ENCODE measurements at places on chromosomes 6 and 20.

DNA sequence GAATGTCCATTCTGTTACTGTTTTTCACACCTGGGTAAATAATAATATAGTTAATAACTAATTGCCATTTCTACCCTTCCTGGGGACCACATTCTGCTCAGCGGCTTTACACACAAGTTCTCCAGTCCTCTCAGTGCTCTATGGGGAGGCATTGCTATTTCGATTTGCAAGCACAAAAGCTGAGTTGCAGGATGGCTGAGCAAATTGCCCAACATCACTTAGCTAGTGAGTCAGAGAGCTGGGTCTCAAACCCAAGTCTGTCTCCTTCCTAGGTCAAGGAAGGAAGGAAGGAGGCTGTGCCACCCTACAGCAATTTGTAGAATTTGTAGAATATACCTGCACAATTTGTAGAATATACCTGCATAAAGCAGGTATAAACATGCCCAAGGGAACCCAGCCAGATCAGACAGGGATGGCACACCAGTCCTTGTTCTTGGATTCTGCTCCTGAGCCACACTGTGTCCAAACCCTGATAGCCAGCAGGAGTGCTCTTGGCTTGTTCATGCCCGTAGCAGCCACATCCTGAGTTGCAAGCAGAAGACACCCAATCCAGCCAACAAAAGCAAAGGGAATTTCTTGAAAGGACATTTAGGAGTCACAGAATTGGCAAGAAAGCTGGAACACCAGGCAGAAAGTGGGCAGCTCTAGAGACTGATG is 56.9 kb downstream of the LY86 start:
- DNase-seq: no peak

DNA sequence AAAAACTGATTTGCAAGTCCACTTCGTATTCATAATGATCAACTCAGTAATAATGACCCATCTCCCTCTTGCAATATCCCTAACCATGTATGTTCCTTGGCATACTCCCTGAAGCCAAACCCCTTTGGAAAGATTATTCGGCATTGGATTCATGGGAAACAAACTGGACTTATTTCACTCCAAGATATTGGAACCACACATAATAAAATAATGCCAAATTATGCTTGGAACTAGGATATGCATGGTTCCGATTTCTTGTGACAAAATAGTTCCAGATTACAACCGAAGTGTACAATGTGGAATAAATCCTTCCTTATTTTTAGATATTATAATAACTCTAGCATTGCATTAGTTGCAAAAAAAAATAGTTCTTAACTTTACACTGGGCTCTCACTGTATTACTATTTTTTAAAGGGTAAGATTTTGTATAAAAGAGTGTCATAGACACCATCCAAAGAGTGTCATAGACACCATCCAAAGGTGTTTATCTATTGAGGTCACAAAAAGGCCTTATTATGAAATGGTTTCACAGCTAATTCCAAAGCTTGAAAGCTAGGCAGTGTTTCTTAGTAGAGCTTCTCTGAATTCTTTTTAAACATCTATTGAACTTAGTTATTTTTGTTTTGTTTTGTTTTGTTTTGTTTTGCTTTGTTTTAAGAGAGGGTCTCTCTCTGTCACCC is 410.9 kb upstream of the JARID2 start:
- DNase-seq: no peak

- DNase-seq: peak; percentile 55
Measured at GRCh38 chr6:137661601-137662000, 167.4 kb upstream of the OLIG3 start.

GRCh38 chr6:85641522-85641896 is 1.2 kb downstream of the SYNCRIP start:
- DNase-seq: no peak

GRCh38 chr6:106512968-106513574 is 116.2 kb downstream of the RTN4IP1 start:
- no peak for DNase-seq

- DNase-seq: no peak
Measured at GRCh38 chr6:44957156-44957555, 371.0 kb upstream of the RUNX2 start.

DNA sequence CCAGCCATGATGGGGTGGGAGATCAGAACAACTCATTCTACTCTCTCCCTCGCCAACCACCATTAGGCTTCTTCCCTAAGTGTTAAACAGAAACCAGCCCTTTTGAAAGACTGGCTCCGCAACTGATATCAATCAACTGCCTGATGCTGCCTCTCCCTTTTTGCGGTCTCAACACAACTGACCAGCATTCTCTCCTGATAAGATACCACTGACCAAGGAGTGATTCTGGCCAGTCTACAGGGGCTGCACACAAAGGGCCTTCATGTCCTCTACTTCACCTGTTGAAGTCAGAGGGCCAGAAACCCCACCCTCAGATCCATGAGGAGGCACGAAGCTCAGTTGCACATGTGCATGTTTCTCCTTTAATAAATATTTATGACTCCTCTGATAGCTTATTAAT is 145.1 kb downstream of the CD24 start:
- no peak for DNase-seq

- DNase-seq: no peak
Measured at GRCh38 chr20:6863355-6863754, 95.9 kb downstream of the BMP2 start.

DNA sequence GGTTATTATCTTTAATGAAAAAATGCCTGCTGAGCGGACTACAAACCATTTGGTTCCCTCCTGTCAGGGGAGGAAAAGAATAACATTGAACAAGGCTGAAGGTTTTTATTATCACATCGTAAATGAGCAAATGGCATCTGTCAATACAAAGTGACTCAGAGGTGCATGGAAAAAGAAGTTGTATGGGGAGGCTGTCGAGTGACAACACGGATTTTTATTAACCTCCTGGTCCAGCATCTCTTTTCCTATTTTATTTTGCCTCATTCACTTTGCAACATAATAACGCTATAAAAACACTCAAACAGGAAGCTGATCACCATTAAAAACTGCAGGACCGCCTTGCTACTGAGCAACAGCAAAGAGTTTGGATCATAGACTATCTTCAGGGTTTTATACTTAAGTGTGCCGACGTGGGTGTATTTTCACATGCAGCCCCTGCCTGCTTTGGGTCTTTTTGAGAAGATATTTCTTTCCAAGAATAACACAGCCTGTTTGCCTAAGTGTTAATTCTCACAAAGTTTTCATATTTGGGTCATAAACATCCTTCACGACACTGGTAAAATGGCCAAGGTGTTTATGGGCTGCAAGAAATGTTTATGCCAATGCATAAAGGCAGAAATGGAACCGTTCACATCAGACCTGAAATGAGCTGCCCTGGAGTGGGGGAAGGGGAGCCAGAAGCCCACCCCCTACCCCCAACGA is 132.1 kb upstream of the SALL4 start:
- DNase-seq: peak; percentile 49

- peak; percentile 27 for DNase-seq
Measured at GRCh38 chr6:100719883-100720682, 161.0 kb downstream of the ASCC3 start.

GRCh38 chr6:137016356-137016755 is 28.4 kb downstream of the IL20RA start:
- DNase-seq: no peak

- no peak for DNase-seq
Measured at GRCh38 chr6:156189195-156189594, 588.0 kb upstream of the ARID1B start.

- no peak for DNase-seq
Measured at GRCh38 chr6:44044940-44045671, 82.1 kb downstream of the MRPL14 start.

DNA sequence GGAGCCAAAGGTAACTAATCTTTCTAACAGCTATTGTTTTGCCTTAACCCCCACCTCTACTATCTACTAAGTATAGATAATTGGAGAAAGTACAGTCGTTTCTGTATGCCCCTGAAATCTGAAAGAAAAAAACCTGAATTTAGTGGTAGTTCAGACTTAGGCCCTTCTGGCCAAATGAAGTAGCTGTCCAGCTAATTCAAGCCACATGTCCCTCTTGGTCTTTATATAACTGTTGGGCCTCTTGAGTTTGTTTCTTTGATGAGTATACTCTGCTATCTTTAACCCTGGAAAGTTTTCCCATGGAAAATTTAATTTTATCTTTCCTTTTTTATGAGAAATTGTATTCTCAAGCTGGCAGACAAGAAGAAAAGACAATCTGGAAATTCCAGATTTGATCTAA is 73.0 kb upstream of the FAM8A1 start:
- no peak for DNase-seq

GRCh38 chr6:84524636-84525035 is 239.8 kb downstream of the TBX18 start:
- no peak for DNase-seq

DNA sequence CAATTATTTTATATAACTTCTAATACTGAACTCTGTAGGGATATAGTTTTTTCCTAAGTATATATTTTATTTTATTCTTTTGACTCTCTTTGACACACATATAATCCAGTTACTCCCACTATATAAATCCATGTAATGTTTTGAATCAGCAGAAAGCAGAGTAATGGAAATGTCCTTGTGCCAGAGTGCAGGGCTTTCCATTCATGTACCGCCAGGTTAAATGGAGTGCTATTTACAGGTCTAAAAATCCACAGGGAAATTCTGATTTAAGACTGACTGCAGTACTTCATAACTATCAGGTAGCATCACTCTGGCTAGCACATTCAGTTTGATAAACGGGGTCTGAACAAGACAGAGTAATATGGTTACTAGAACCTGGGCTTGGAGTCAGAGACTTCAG is 626.8 kb downstream of the COL12A1 start:
- no peak for DNase-seq

DNA sequence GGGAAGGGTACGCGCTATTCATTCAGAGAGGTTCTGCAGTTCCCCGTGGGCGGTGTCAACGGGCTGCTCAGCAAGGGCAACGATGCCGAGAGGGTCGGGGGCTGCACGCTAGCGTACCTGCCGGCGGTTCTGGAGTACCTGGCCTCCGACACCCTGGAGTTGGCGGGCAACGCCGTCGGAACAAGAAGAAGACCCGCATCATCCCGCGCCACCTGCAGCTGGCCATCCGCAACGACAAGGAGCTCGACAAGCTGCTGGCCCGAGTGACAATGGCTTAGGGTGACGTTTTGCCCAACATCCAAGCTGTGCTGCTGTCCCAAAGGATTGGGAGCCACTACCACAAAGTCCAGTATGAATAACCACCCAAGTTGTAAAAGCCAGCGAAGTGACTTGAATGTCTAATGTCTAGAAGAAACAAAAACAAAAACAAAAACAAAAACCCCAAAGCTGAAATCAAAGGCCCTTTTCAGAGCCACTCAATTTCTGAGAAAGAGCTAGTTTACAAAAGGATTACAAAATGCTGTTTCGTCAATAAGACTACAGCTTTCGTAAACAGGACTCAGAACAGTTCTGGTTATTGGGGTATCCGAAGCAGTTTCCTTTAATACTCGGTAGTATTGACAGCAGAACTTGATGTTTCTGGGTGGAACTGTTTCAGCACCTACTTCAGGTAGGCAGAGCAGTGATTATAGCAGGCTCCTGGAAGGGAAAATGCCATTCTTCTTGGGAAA is 21.9 kb upstream of the SLC17A4 start:
- DNase-seq: peak; percentile 15

- DNase-seq: no peak
Measured at GRCh38 chr6:41555326-41556300, 9.4 kb downstream of the FOXP4 start.

DNA sequence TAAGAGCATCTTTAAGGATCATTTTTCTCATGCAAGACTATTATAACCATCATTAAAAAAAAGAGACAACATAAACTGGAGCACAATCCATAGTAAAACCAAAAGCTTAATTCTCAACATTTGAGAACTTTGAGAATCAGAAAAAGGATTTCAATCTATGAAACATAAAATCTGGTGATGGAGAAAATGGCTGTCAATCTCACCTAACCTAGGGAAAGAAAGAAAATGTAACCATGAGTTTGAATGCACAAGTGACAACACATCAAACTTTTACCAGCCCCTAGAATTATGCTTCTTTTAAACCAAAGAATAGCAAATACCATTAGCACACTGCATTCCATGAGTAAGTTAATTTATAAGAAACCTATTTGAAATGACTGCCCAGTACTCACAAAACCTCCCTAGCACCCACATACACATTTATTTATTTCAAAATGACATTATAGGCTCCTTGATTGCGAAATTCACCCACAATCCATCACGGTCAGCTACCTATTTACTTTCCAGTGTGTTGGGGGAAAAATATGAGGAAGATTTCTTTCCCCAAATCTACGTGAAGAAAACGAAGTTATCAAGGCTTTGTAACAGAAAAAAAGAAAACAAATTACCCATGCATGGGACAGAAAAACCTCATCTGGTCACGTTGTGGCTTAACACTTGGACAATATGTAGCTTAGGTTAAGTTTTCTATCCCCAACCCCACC is 828 bp downstream of the ASCC3 start:
- no peak for DNase-seq

GRCh38 chr6:26064619-26065257 is 22.5 kb upstream of the HFE start:
- DNase-seq: peak; percentile 62

DNA sequence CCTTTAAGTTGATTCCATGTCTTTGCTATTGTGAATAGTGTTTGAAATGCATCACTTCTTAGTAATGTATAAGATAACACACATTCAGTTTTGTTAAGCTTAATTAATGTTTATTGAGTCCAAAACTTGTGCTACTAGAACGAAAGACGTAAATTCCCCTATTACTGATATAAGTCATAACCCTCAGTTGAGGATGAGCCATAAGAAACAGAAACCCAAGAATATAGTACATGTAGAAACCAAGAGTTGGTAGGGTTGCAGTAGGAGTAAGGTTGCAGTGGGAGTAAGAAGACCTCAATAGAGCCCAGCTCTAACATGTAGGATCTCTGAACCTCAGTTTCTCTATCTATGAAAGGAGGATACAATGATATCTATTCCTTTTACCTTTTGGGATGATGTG is 19.3 kb downstream of the CITED2 start:
- no peak for DNase-seq

- no peak for DNase-seq
Measured at GRCh38 chr20:24734139-24734538, 214.9 kb upstream of the CST7 start.

- no peak for DNase-seq
Measured at GRCh38 chr6:209432-210103, 82.7 kb upstream of the DUSP22 start.

- no peak for DNase-seq
Measured at GRCh38 chr6:100267721-100268123, 197.0 kb downstream of the SIM1 start.

- no peak for DNase-seq
Measured at GRCh38 chr6:149033454-149033853, 284.1 kb upstream of the TAB2 start.

DNA sequence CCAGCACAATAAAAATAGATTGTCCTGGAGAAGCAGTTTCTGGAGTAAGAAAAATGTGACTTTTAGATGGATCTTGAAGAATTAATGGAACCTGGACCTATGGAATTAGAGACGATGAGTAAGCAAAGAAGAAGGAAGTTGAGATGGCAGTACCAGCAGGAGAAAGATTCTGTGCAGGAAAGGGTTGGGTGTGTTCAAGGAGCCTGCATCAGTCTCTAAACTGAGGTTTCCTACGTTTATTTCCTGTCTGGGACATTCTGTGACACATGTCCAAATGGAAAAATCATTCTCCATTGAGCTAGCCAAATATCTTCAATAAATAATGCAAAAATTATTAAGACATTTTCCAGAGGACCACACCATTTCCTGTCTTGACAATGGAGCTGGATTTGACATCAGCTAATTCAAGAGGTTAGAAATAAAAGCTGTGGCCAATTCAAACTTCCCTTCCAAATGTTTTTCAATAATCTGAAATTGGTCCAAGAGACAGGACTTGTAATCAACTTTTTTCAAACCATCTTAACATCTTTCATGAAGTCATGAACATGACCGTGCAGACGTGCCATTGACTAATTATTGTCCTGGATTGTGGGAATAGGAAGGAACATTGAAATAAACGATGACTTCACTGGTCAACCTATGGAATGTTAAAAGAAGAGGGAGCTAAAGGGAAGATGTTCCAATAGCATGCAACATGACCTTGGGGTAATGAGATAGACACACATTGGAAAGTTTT is 198.3 kb downstream of the ZNF217 start:
- no peak for DNase-seq
